ENCODE measurements at places on chromosomes 3 and 15.

DNA sequence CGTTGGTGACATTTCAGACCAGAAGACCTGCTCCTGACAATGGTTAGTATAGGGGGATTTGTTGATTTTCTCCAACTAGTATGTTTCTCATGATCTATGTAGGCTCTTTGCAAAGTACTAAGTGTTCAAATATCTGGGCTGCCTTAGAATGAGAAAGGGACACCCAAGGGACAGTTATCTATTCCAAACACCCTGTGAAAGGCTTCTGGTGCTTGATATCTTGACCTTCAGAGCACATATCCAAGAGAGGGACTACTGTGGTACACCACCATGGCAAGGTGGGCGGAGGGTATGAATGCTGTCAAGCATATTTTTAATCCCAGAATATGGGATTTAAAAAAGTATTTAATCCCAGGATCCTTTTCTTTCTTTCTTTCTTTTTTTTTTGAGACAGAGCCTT, 1.1 kb downstream of the FANCD2OS start:
- DNase-seq, result no peak

GRCh38 chr3:14844386-14845170, 25.8 kb downstream of the FGD5 start:
- no peak for DNase-seq

DNA sequence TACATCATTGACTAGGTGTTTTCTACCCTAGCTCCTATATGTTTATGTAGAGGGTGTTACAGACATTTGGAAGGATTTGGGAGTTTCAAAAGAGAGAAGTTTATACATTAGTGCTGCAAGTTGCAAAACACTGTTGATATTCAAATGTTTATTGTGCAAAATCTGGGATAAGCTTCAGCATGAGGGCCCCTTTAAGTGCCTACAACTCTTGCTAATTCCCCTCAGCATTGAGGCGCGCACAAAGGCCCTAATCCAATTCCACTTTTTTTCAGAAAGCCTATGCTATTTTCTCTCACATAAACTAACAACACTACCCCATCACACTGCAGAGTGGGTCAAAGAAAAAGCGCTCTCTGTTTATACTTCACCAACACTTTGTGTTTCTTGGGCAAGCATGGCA, 208.0 kb downstream of the NR2F2 start:
- DNase-seq, result no peak

- no peak for DNase-seq
Measured at GRCh38 chr3:77038930-77039605, 831 bp upstream of the ROBO2 start.

GRCh38 chr15:63968700-63969099, 77.6 kb downstream of the DAPK2 start:
- DNase-seq, result no peak

GRCh38 chr15:67826717-67827561, 1.6 kb downstream of the SKOR1 start:
- no peak for DNase-seq

- DNase-seq, result no peak
Measured at GRCh38 chr15:65816441-65816840, 24.3 kb upstream of the DENND4A start.

- DNase-seq, result no peak
Measured at GRCh38 chr3:41987627-41988026, 25.7 kb upstream of the ULK4 start.

- DNase-seq, result no peak
Measured at GRCh38 chr3:43906849-43907507, 216.2 kb downstream of the ABHD5 start.

DNA sequence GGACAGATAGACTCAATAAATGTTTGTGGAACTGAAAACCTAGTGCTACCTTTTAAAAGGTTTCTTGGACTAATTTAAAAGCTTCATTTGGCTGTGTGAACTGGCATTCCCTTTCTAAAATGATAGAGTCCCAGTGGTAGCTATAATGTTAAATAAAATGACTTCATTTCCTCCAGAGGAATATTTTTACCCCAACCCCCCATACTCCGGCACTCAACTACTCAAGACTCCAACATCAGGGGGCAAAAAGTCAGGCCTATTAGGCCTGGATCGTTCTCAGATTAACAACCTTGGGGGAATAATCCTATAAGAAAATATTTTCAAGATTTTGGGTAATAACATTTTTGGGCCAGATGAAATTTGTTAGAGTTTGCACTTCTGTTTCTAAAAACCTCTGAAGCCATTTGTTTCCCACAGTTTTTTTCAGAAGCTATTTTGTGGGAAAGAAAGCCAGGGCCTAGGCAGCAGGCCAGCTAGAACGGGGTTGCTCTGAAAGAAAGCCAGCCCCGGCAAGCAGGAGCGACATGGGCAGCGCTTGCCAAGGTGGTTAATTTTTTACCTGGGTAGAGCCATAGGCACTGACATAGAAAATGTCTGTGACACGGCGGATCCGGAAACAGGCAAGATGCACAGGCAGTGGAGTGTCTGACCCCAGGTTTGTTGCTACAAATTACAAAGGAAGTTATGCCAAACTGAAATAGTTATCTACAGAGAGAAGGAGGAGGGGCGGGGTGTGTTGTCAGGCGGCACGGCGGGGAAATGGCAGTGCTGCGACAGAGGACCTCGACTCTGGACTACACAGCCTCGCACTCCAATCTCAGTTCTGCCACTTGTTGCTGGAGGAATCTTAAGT, 84.6 kb downstream of the MAGI1 start:
- no peak for DNase-seq

GRCh38 chr3:72070005-72070404, 285.1 kb upstream of the PROK2 start:
- DNase-seq, result no peak

DNA sequence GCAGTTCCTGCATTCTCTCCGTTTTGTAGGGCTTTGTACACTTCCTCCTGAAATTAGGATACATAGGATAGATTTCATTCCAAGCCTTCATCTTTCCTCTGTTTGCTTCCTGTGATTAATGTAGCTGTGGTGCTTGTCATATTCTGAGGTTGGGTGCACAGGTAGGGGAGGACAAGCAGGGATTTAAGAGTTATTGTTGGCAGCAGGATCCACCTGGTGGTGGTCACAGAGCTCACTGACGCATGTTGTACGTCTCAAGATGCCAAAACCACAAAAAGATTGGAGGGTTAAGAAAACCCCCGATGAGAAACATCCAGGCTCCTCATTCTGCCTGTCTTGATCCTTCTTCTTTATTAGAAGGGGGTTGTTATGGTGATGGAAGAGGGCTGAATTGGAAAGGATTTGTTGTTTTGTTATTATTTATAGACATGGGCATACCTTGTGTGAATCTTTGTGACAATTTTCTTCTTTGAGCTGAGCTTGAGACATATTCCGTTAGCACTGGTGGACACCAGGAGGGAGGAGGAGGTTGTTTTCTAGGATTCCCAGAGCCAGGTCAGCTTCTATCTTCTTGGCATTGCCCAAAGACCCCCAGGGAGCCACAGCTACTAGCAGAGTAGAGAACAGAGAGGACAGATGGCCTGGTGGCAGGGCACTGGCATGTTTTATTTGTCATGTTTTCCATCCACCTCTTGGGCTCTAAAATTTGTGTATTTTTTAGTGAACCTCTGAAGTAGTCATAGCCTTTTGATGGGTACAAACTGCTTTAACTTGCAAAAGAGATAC, 57.7 kb upstream of the LARS2 start:
- no peak for DNase-seq

- no peak for DNase-seq
Measured at GRCh38 chr15:99873451-99873850, 140.2 kb upstream of the LYSMD4 start.

DNA sequence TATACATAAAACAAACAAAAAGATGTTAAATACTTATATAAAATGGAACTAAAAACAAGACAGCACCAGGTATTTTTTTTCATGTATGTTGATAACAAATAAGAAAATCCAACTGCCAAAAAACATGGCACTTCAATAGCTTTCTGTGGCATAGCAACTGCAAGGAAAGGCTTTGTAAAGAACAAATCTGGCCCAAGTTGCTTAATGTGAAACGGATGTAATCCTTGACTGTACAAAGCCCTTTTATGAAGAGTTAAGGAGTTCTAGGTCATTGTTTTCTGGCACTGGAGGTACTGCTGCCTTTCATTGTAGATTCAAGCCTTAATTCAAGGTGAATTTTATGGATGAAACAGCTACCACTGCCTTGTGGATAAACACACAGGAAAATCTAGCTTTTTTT, 68.8 kb upstream of the SLC12A8 start:
- DNase-seq, result no peak

DNA sequence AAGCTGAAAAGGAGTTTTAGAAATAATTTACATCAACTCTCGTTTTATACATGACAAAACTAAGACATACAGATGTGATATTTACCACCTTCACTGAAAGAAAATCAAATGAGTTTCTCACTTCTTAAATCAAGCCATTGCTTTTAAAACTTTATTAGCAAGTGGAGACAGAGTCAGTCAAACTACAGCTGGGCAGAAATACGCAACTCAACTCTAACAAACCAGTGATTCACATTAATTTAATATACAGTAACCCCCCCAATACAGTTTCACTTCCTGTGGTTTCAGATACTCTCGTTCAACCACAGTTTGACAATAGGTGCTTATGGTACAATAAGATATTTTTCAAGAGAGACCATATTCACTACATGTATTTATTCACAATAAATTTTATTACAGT, 477.1 kb downstream of the MAGI1 start:
- no peak for DNase-seq

- no peak for DNase-seq
Measured at GRCh38 chr15:62966294-62967078, 76.1 kb upstream of the TPM1 start.

Data from activated naive CD4-positive, alpha-beta T cell treated with Interleukin-2 at 50 U/mL for 16 hours (primary cell).